ENCODE measurements at places on chromosomes 5 and 9.

GRCh38 chr9:117359910-117360309, 54.9 kb downstream of the ASTN2 start:
- no peak for DNase-seq

GRCh38 chr5:40838086-40838485, 3.1 kb upstream of the RPL37 start:
- DNase-seq: no peak

GRCh38 chr5:66741394-66741793, 145.2 kb downstream of the MAST4 start:
- no peak for DNase-seq

DNA sequence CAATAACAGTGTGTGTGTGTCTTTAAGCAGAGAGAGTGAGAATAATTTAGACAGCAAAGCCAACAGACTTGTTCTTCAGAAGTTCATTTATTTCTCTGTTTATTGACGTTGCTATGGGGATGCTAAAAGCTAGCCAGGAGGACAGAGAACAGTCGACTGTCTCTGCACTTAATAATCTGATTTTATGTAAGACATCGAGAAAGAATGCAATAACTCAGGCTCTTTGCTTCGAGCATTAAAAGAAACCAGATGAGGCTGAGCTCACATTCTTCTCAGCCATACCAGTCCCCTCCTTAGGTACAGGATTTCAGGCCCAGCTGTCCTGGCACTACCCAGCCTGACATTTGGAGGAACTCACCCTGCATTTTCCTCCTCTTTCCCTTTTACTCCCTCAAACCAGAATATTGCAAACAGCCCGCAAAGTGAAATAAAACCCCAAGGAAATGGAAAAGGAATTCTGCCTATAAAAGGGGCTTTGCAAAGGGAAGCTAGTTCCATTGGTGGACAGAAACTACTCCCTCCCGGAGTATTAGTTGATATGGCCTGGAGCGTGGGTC, 44.5 kb upstream of the DPYSL3 start:
- DNase-seq: no peak

DNA sequence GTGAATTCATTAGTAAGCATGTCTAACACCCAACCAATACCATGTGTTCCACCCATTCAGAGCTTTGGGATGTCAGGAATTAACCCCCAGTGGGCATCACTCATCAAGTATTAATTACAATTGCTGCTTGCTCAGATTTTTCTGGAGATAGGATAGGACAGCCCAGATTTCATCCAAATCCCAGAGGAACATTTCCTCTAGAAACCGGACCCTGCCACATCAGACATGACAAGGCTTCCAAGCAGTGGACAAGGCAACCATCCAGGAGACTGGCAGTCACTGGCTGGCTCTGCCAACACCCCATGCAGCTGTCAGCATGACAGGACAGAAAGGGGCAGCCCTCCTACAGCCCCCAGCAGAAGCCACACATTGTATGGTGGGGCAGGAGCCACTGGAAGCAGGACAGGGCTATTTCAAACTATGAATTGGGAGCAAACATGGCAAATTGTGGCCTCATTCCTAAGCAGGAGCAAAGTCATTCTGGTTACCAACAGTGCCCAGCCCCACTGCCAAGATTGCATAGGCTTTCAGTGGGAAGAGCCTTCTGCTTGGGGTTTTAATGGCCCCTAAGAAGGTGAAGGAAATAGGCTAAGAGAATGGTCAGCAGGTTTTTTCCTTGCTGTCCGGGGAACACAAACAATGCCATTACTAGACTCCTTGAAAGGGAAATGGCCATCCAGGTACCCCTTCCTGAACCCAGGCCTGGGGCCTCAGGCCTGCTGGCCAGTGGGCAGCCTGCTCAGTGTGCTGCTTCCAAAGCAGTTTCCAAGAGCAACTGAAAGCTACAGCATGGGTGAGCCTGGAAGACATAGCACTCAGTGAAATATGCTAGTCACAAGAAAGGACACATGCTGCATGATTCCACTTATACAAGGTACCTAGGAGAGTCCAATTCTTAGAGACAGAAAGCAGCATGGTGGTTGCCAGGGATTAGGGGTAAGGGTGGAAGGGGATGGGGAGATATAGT, 294.7 kb upstream of the SLC30A5 start:
- DNase-seq: no peak

- DNase-seq: no peak
Observed at GRCh38 chr5:126443374-126443851, 20.2 kb downstream of the GRAMD2B start.

- no peak for DNase-seq
Observed at GRCh38 chr5:171436804-171437285, 17.4 kb downstream of the FGF18 start.

GRCh38 chr5:71011194-71011792, 13.8 kb downstream of the NAIP start:
- no peak for DNase-seq

- DNase-seq: no peak
Observed at GRCh38 chr9:34049630-34050384, 1.1 kb upstream of the UBAP2 start.

DNA sequence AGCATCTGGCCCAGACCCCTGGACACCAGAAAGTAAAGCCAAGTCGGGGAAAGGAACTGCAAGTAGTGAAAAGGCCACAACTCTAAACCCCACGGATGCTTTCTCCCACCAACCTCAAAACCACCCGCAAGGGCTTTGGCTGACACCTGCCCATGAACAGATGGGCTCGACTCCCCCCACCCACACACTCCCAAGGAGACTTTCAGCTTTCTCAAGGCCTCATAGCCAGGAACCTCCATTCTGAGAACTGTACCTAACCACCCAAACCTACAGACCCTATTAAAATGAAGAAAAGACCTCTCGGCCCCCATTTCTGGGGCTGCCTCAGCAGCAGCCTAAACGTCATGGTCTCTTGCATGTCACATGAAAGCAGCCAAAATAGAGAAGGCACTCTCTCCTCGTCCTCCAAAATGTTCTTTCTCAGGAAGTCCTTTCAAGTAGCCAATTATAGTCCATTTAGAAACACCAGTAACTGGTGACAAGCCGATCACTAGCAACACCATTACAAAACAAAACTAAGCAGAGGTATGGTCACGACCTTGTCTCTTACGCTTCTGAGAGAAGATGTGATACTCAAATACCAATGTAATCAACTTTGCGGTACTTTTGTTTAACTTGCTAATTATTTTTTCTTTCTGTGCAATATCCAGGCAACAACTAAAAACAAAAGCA, 2.9 kb downstream of the B4GALT1 start:
- DNase-seq: peak; percentile 70

DNA sequence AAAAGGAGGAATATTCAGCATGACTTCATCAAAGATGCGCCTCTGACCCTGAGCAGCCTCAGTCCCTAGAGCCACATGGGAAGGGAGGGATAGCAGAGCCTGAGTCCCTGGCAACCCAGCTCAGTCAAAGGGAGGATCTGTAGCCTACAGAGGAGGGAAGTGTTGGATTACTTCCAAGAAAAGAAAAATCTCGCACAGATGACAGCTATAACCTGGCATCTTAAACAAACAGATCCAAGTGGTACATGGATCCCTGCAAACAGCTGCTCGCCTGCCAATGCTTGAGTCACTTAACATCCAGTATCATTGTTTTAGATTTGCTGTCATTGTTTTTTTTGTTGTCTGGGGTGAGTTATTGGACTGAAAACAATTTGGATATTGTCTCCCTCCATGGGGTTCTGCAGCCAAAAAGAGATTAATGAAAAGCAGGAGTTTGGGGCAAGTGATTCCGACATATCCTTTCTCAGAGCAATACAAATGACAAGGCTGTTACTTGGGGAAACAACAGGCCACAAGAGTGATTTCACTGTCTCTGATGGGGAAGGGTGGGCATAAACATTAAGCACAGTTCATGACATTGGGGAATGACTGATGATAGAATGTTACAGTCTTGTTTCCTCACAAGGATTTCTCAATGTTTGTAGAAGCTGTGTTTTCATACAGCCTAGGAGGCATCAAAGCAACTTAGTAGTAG, 153.5 kb upstream of the KIF2A start:
- DNase-seq: no peak

DNA sequence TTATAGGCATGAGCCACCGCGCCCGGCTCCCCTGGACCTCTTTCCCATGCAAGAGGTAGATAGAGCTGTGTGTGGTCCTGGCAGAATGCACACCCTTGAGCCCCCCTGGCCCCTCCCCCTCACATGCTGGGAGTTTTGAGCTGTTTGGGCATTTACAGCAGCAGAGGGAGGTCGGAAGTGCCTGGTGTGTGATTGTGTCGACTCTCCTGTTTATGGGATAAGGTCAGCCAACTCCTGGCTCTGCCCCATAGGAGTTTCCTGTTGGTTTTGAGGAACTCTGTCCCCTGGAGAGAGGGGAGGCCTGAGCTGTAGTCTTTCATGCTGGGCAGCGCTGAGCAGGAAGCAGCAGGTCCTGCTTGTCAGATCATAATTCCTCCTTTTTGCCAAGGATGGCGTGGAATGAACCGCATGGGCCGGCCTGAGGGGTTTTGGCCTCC, 6.0 kb downstream of the LRRC8A start:
- DNase-seq: no peak

All from natural killer cell treated with Interleukin-12 subunit alpha and Interleukin-12 subunit beta and Interleukin-15 and Interleukin-18, amount 100 ng/mL, for 72 hours (primary cell).